Lung (tissue), 17 donors: ENCODE measurements at places on chromosomes 12 and 14.
A peak's percentile ranks its signal among the peaks of the same experiment; 100 is the strongest.

DNA sequence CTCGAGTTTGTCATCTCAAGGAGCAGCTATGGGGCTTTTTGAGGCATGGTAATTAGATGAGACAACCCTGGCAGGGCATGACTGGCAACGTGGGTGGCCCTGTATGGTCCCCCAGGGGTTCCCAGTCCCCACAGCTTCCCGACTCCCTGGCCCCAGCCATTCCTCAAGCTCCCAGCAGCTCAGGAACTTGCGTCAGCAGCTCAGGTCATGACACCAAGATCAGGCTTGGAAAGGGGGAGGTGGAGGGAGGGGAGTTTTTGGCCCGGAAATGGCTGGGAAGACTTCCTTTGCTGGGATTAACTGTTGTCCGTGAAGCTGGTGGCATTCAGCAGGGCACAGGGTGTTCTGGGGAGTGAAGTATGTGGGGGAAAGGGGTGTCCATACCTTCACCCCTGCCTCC lies 10.4 kb upstream of the NRIP2 start:
- peak; percentile 78 for DNase-seq

GRCh38 chr14:104688505-104689108 lies 811 bp upstream of the INF2 start:
- DNase-seq = no peak

- no peak for DNase-seq
These were observed 23.2 kb upstream of the ATP5MC2 start for GRCh38 chr12:53698948-53699677.

GRCh38 chr12:51788876-51789275 lies 59.6 kb downstream of the FIGNL2 start:
- no peak for DNase-seq

GRCh38 chr12:104751594-104751993 lies 206.5 kb downstream of the SLC41A2 start:
- no peak for DNase-seq

GRCh38 chr12:52924764-52925716 lies 20.2 kb upstream of the KRT8 start:
- DNase-seq = no peak

DNA sequence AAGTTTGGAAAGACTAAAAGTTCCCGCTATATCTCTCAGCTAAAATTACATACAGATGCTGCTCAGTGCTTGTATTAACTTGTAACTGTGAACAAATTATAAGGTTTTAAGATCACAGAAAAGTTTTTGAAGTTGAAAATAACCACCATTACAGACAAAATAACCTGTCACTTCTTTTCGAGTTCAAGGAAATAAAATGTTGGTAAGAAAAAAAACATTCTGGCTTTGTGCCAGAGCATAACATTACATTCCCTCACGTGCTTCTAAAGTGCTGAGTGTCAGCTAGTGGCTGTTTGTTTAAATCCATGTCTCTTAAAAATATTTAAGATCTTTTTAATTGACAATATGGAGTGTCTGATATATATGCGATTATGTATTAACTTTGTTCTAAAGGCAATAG lies 27.2 kb upstream of the ADAMTS20 start:
- DNase-seq = peak; percentile 63

- no peak for DNase-seq
These were observed 49.2 kb upstream of the DICER1 start for GRCh38 chr14:95206534-95206933.

DNA sequence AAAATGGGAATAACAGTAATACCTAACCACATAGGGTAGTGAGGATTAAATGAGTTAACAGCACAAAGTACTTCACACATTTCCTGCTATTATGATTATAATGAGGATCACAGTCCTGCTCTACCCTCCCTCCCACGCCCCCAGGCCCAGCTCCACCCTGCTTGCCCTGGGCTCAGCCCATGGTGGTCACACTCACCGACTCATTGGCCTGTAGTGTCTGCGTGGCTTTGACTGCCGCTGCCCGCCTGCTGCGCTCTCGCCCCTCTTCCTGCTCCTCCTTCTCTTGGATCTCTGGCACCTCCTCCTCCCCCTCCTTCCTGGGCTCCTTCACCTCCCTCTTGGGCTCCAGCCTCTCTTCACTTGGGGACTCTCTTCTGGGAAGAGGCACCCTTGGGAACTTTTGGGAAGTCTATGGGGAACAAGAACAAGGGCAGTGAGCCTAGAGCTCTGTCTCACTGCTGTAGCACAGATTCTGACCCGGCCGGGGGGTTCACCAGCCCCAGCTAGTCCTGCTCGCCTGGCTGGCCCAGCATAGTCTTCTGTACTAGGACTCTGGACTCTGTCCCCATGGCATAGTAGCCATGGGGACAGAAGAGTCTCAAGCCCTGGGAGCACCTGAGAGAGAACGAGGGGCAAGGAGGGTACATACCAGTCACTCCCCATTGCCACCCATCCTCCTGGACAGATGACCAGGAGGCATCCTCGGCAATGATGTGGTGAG lies 7.1 kb upstream of the PNMA1 start:
- no peak for DNase-seq

GRCh38 chr14:34081101-34081575 lies 130.3 kb upstream of the EGLN3 start:
- peak; percentile 10 for DNase-seq

- DNase-seq = no peak
These were observed 132.2 kb upstream of the TMTC2 start for GRCh38 chr12:82554529-82554928.

GRCh38 chr12:48092611-48093010 lies 13.3 kb downstream of the SENP1 start:
- peak; percentile 51 for DNase-seq

GRCh38 chr12:11595080-11595479 lies 54.4 kb upstream of the ETV6 start:
- DNase-seq = no peak

GRCh38 chr12:112809684-112810083 lies 18.1 kb downstream of the RPH3A start:
- DNase-seq = no peak

DNA sequence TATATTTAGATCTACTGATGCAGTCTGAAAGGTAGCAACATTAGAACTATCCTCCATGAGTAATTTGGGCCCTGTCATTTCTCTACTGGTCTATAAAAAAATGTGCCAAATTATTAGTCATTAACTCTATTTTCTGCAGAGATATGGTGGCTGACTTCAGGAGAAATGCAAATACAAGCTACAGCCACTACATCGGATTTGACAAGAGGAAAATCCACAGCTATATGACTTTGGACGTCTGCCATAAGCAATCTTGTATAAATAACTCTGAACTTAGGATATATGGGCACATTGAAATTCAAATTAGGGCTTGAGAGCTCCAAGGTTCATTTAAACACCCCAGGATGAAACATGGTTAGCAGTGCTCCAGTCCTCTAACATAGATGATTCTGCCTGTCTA lies 983.0 kb upstream of the LRFN5 start:
- DNase-seq = no peak

DNA sequence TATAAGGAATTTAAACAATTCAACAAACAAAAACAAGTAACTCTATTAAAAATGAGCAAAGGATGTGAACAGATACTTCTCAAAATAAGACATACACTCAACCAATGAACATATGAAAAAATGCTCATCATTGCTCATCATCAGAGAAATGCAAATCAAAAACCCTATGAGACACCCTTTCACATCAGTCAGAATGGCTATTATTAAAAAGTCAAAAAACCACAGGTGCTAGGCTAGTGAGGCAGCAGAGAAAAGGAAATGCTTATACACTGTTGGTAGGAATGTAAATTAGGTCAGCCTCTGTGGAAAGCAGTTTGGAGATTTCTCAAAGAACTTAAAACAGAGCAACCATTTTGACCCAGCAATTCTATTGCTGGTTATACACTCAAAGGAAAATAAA lies 52.0 kb downstream of the NAV3 start:
- DNase-seq = no peak

DNA sequence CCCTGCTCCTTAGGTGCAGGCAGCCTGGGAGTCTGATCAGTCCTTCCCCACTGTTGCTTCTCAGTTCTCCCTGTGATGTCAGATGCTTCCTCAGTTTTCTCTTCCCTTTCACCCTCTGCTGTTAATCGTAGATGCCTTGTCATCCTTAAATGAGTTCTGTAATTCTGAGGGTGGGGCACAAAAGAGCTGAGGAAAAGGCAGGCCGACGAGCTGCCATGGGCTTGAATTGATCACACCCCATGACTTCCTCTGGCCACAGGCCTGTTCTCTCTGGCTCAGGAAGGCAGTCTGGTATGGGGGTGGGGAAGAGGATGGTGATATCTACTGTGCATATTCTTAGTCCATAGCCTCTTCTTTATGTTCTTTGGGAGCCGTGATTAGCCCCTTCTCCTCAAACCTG lies 5.2 kb upstream of the AP1G2 start:
- DNase-seq = peak; percentile 52

DNA sequence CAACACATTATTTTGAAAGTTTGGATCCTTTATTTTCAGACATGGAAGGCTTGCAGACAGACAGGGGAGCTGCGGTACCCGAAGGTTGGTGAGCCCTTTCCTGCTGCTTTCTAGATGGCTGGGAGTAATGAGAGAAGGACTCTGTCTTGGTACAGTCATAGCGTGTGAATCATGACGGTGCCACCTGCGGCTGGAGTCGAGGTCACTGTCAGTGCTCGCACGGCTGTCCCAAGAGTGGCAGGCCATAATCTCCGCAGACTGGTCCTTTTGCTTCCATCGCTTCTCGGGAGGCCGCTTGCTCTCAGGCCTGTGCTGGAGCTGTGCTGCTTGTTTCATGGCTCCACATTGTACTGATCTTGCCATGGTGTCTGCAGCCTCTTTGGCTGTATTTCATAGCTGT lies 64.8 kb upstream of the RD3L start:
- no peak for DNase-seq

- no peak for DNase-seq
These were observed 275.4 kb downstream of the PAWR start for GRCh38 chr12:79415321-79415720.

GRCh38 chr12:81360916-81361315 lies 283.0 kb downstream of the ACSS3 start:
- no peak for DNase-seq

GRCh38 chr12:38141861-38142260 lies 174.7 kb upstream of the ALG10B start:
- DNase-seq = no peak

DNA sequence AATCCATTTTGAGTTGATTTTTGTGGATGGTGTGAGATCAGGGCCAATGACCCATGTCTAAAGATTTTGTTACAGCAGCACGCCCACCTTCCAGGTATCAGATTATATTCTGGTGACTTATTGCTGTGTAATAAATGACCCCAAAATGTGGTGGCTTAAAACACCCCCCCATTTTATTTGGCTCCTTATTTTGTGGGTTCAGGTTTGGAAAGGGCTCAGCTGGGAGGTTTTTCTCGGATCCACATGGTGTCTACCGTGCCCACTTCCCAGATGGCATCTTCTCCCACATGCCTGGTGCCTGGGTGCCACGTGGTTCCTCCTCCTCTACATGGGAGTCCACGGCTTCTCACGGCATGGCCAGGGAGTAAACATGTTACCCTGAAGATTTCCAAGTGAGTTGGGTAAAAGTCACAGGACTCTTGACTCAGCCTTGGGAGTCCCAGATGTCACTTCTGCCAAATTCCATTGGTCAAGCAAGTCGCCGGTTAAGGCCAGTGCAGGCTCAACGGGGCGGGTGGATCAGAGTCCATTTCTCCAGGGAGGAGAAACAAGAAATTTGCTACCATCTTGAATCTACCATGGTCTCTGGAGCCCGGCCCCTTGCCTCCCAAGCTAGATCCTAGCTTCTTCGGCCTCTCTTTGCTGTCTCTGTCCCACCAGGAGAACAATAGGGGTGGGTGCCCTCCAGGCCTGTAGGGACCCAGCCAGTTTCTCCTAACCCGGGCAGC lies 214.3 kb downstream of the KIF26A start:
- no peak for DNase-seq

- DNase-seq = peak; percentile 83
These were observed 1.4 kb downstream of the ACTN1 start for GRCh38 chr14:68977718-68978171.

- DNase-seq = no peak
These were observed 43.0 kb downstream of the FAM186A start for GRCh38 chr12:50353404-50353803.

DNA sequence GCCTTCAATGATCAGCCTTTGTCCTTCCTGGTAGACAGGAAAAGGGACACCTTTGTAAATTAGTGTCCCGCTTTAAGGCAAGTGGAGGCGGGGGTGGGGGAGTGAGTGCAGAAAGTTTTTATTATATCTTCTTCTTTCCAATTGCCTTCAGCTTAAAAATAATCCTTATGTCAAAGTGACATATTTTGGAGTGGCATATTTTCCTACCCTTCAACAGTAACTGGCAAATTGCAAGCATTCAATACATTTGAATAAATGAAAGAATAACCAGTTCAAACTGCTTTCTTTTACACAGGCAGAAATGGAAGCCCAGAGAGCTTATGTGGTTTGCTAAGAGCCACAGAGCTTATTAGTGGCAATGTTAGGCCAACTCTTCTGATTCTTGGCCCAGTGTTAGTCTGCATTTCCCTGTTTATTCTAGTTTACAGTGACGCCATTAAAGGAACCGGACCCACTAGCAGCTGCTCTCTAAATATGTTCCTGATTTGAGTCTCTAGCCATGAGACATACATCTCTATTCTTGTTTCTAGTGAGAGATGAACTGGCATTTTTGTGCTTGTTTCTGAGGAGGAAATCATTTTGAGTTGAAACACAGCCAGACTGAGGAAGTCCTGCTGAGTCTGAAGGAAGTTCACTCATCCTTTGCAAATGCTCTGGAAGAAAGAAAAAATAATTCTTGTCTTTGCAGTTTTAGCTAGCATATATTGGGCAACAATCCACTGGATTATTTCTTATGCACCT lies 468.7 kb downstream of the NOVA1 start:
- DNase-seq = peak; percentile 14

DNA sequence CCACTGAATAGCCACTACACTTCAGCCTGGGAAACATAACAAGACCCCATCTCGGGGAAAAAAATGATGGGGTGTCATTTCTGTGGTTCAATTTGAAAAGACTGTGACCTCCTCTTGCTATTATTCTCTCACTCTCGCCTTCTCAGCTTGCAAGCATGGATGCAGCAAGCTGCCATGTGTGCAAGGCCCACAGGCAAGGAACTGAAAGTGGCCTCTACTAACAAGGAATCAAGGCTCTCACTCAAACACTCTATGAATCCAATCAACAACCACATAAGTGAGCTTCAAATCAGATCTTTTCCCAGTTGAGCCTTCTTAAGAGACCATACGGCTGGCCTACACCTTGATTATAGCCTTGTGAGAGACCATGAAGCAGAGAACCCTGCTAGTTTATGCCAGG lies 17.9 kb upstream of the DHRS7 start:
- no peak for DNase-seq

DNA sequence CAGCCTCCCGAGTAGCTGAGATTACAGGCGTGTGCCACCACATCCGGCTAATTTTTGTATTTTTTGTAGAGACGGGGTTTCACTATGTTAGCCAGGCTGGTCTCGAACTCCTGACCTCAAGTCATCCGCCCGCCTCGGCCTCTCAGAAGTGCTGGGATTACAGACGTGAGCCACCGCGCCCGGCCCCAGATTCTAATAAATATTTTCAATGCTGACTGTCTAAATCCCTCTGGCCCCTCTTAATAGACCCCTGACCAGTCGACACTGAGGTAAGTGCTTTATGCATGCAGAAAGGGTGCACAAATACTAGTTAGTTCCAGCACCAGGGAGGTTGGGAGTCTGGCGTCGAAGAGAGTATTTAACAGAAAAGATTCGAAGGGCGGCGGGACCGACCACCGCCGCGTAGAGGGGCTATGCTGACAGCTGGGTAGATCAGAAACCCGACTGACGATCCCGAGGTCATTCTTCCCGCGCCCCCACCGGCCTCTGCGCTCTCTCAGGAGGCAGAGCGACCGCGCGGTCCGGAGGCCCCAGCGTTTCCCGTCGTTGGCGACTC lies 1.1 kb upstream of the SPATS2 start:
- DNase-seq = no peak

- no peak for DNase-seq
These were observed 2.9 kb upstream of the HMGA2 start for GRCh38 chr12:65821336-65821735.
